Lung (tissue), 17 donors: ENCODE measurements at places on chromosomes 13 and 19. TPM values are rescaled to one million over a fixed set of nuclear protein-coding genes. Genes with fewer than 3 reads are reported as not detected.

DNA sequence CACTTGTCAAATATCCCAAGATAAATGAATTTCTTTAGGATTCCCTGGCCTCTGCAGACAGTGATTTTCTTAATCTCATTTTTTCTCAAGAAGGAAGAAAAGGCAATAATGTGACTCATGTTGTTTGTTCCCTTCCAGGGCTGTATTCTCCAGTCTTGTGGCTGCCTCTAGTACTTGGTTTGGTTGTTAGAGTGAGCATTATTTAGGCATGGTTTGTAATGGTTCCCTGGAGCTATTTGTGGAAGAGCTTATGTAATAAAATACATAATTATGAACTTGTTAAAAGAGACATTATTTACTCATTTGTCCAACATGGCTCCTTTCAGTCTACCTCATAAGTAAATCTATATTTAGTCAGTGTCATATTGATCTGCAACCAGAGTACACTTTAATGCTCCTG lies 270.4 kb downstream of the DCT start:
- no peak for DNase-seq
- H3K4me3 ChIP-seq = no peak overlapping the region
- H3K36me3 ChIP-seq = no peaks in the 10 kb centered on the region
- no peaks in the 10 kb centered on the region for H3K27me3 ChIP-seq

DNA sequence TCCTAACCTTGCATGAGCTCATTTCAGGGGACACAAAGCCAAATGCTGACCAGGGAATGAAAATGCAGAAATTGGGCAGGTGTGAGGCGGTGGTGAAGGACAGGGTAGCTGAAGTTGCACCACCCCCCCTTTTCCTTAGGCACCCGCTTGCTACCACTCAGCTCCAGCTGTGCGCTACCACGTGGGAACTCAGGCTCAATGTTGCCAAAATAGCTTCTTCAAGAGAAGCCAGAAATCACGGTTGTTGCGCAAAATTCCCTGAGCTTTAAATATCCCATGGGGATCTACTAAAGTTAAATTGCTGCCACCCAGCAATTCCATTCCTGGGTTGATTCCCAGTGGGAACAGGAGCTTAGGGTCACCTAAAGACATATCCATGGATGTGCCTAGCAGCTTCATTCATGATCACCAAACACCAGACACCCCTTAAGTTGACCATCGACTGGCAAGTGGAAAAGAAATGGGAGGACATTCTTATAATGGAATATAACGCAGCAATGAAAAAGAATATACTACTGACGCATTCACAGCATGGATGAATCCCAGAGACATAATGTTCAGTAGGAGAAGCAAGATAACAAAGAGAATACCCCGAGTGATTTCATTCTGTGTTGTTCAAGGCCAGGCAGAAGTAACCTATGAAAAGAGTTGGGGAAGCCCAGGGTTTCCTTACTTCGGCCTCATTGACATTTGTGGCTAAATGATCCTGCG lies 12.8 kb upstream of the ADGRL1 start:
- no peaks in the 10 kb centered on the region for H3K27me3 ChIP-seq
- no peaks in the 10 kb centered on the region for H3K4me1 ChIP-seq
- H3K4me3 ChIP-seq = no peak overlapping the region
- H3K36me3 ChIP-seq = no peaks in the 10 kb centered on the region
- no peak for DNase-seq

GRCh38 chr13:83895994-83896580 lies 13.8 kb upstream of the SLITRK1 start:
- no peak for DNase-seq
- H3K27ac ChIP-seq = no peak overlapping the region
- no peaks in the 10 kb centered on the region for H3K27me3 ChIP-seq
- no peaks in the 10 kb centered on the region for H3K4me1 ChIP-seq
- H3K36me3 ChIP-seq = no peaks in the 10 kb centered on the region

The EDNRB gene
- polyA plus RNA-seq = 43.8 TPM

- no peak overlapping the region for H3K27ac ChIP-seq
- no peaks in the 10 kb centered on the region for H3K36me3 ChIP-seq
- DNase-seq = no peak
- peaks cover 5% of the 10 kb centered on the region for H3K4me1 ChIP-seq
- H3K27me3 ChIP-seq = peaks cover 26% of the 10 kb centered on the region
Observed at GRCh38 chr19:29876414-29876813, 64.6 kb downstream of the CCNE1 start.

DNA sequence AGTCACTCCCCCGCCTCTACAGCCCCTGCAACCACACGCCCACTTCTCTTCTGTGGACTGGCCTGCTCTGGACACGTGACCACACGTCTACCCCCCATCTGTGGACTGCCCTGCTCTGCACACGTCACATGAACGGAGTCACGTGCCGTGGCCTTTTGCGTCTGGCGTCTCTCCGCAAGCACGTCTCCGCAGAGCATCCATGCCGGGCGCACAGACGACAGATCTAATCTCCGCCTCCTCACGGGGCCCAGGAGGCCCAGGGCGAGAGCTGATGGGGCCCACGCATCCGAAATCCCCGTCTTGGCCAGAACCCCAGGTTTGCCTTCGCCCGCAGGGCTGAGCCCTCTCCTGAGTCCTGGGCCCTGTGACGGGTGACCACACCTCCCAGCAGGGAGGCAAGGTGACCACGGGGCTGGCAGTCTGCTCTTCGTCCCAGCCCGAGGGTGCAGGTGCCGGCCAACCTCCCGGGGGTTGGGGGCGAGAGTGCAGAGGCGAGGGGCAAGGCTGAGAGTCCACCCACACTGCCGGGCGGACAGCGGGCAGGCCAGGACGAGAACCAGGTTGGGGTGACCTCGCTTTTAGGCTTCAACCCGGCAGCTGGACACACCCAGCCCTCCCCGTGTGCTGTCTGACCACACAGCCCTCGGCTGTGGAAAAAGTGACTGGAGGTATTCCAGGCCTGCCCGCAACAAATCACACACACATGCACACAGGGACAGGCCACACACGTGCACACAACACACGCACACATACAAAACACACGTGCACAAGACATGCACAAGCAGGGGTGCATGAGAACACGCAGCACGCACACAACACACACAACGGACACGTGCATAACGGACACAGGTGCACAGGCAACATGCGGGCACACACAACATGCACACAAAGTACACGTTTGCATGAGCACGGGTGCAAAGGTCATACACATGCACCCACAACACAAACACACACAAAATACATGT lies 3.9 kb downstream of the SBNO2 start:
- peak overlapping the region; percentile 69 for H3K27ac ChIP-seq
- H3K27me3 ChIP-seq = no peaks in the 10 kb centered on the region
- H3K4me1 ChIP-seq = peaks cover 21% of the 10 kb centered on the region
- DNase-seq = peak; percentile 80
- no peaks in the 10 kb centered on the region for H3K36me3 ChIP-seq

GRCh38 chr19:44617110-44617880 lies 3.9 kb downstream of the IGSF23 start:
- H3K36me3 ChIP-seq = no peaks in the 10 kb centered on the region
- no peak overlapping the region for H3K4me3 ChIP-seq
- H3K4me1 ChIP-seq = no peaks in the 10 kb centered on the region
- DNase-seq = no peak

The FUT6 gene
- polyA plus RNA-seq = 0.67 TPM

GRCh38 chr13:27952876-27953675 lies 16.0 kb downstream of the CDX2 start:
- H3K27me3 ChIP-seq = peaks cover 63% of the 10 kb centered on the region
- H3K4me1 ChIP-seq = peaks cover 8% of the 10 kb centered on the region
- no peak overlapping the region for H3K27ac ChIP-seq
- no peak overlapping the region for H3K4me3 ChIP-seq
- H3K36me3 ChIP-seq = no peaks in the 10 kb centered on the region

DNA sequence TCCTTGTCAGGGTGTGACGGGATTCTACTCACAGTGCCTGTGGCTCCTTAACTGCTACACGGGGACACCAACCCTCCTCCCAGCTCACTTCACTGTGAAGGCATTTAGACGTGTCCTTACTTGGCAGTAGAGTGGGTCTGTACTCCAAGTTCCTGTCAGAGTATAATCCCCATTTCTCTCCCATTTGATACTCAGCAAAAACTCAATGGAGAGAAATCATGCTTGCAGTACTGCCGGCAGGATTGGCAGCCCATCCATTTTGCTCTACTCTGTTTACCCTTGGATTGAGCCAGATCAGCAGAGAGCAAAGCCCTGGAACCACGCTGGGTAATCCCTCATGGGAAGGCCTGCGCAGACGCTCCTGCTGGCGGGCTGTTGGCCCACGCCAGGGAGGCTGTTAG lies 28.9 kb downstream of the ARL11 start:
- H3K36me3 ChIP-seq = peaks cover 5% of the 10 kb centered on the region
- H3K4me3 ChIP-seq = no peak overlapping the region
- H3K27me3 ChIP-seq = no peaks in the 10 kb centered on the region
- no peaks in the 10 kb centered on the region for H3K4me1 ChIP-seq

DNA sequence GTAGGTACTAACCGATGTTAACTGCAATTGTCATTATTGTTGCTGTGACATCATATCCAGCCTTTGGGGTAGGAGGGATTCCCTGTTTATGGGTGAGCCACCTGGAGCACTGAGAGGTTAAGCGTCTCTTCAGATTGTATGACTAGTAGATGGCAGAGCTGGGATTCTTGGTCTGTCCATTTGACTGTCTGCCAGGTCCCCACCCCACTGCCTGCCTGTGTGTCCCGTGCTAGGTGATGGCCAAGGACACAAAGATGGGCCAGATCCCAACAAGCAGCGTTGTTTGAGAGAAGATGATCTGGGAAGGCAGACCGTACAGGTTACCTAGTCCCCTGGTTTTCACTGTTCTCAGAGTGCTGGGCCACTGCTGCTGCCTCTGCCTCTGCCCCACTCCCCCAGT lies 16.6 kb downstream of the PPP2R1A start:
- H3K4me3 ChIP-seq = no peak overlapping the region
- no peaks in the 10 kb centered on the region for H3K27me3 ChIP-seq
- no peak for DNase-seq
- peaks cover 36% of the 10 kb centered on the region for H3K36me3 ChIP-seq
- H3K4me1 ChIP-seq = no peaks in the 10 kb centered on the region

- no peaks in the 10 kb centered on the region for H3K4me1 ChIP-seq
- H3K4me3 ChIP-seq = no peak overlapping the region
- DNase-seq = peak; percentile 64
- no peaks in the 10 kb centered on the region for H3K36me3 ChIP-seq
Observed at GRCh38 chr13:72678312-72678711, 49.1 kb downstream of the MZT1 start.

The CLC gene
- polyA plus RNA-seq = 4.6 TPM

DNA sequence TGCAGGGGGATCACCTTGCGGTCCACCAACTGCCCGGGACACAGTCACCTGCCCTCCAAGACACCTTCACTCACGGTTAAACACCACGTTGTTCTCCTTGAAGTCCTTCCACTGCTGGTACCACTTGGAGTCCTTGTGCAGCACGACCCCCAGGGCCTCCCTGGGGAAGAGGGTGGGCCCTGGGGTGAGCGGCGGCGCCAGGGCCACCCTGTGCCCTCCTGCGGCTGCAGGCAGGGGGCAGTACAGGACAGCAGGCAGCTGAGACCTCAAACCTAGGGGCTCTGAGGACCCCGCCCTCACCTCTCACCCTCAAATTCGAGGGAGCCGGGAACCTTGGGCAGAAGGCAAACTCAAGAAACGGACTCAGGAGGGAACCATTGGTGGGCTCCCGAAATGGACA lies 7.5 kb upstream of the CTXN1 start:
- no peak overlapping the region for H3K27ac ChIP-seq
- peaks cover 26% of the 10 kb centered on the region for H3K36me3 ChIP-seq
- H3K27me3 ChIP-seq = no peaks in the 10 kb centered on the region
- DNase-seq = no peak
- no peak overlapping the region for H3K4me3 ChIP-seq

DNA sequence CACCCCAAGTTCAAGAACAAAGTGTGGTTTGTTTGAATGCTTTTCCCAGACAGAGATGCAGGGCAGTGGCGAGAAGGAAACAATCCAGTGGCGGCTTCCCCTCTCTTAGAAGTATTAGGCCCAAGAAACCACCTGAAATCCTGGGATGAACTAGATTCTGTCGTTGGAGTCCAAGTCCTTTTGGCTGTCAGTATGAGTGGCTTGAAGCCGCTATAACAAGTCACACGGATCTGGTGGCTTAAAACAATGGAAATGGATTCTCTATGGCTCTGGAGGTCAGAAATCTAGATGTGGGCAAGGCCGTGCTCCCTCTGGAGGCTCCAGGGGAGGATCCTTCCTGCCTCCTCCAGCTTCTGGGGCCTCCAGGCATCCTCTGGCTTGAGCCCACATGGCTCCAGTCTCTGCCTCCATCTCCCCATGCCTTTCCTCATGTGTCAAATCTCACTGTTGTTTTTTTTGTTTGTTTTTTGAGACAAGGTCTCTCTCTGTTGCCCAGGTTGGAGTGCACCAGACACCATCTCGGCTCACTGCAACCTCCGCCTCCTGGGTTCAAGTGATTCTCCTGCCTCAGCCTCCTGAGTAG lies 97.7 kb downstream of the GNG7 start:
- H3K27me3 ChIP-seq = no peaks in the 10 kb centered on the region
- peaks cover 4% of the 10 kb centered on the region for H3K4me1 ChIP-seq
- no peak overlapping the region for H3K27ac ChIP-seq

- no peak for DNase-seq
- H3K36me3 ChIP-seq = no peaks in the 10 kb centered on the region
- no peaks in the 10 kb centered on the region for H3K4me1 ChIP-seq
Observed at GRCh38 chr13:78177306-78177705, 258.7 kb upstream of the EDNRB start.

- DNase-seq = no peak
- no peaks in the 10 kb centered on the region for H3K36me3 ChIP-seq
- H3K27me3 ChIP-seq = no peaks in the 10 kb centered on the region
- H3K27ac ChIP-seq = no peak overlapping the region
Observed at GRCh38 chr19:29248332-29248844, 35.4 kb upstream of the UQCRFS1 start.

GRCh38 chr19:35105047-35105410 lies 10.6 kb upstream of the FXYD3 start:
- no peak for DNase-seq
- no peaks in the 10 kb centered on the region for H3K4me1 ChIP-seq
- no peaks in the 10 kb centered on the region for H3K27me3 ChIP-seq
- no peaks in the 10 kb centered on the region for H3K36me3 ChIP-seq
- no peak overlapping the region for H3K4me3 ChIP-seq

GRCh38 chr13:98215508-98215907 lies 38.4 kb upstream of the RNF113B start:
- DNase-seq = no peak
- no peak overlapping the region for H3K27ac ChIP-seq
- no peak overlapping the region for H3K4me3 ChIP-seq
- H3K36me3 ChIP-seq = peaks cover 4% of the 10 kb centered on the region

DNA sequence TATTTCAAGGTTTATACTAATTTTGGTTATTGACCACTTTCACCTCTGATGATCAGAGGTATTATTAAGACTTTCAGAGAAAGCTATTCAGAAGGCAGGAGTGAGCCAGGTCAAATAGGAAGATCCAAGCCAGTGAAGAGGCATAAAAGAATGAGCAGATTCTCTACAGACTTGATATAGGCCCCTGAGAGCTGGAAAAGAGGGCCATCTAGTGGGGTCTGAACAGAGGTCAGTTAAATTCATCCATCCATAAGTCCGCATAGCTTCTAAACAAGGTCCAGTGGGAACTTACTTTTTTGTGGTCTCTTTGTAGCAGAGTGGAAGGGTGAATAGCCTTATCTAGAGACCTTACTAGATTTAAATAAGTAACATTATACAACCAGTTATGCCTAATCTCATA lies 126.6 kb upstream of the UFM1 start:
- H3K27ac ChIP-seq = no peak overlapping the region
- H3K4me3 ChIP-seq = no peak overlapping the region
- no peaks in the 10 kb centered on the region for H3K27me3 ChIP-seq
